ENCODE measurements at places on chromosomes 2 and 18. TPM values are rescaled to one million over a fixed set of nuclear protein-coding genes. Genes with fewer than 3 reads are reported as not detected.

The MROH2A gene
- not detected for total RNA-seq

The VIT gene
- total RNA-seq = 0.50 TPM

The KCNIP3 gene
- 2.7 TPM for total RNA-seq

The IL1A gene
- total RNA-seq = 8.8 TPM

The FBXO36 gene
- total RNA-seq = 1.6 TPM

The CHRNG gene
- total RNA-seq = not detected

The CELF4 gene
- total RNA-seq = not detected

The IL1R2 gene
- not detected for total RNA-seq

The COLEC12 gene
- total RNA-seq = 2.4 TPM

The DOCK10 gene
- total RNA-seq = 6.6 TPM

The SLC19A3 gene
- 1.1 TPM for total RNA-seq

The CABYR gene
- total RNA-seq = 4.1 TPM

The INPP1 gene
- total RNA-seq = 6.6 TPM

The TTN gene
- 0.38 TPM for total RNA-seq

The UNC80 gene
- total RNA-seq = 0.32 TPM

The CFAP65 gene
- not detected for total RNA-seq

The SCN2A gene
- total RNA-seq = 0.27 TPM

The PIEZO2 gene
- 3.7 TPM for total RNA-seq

The FAM124B gene
- total RNA-seq = not detected

The SERPINB12 gene
- not detected for total RNA-seq

The RSAD2 gene
- 0.21 TPM for total RNA-seq

The SERPINB7 gene
- 2.8 TPM for total RNA-seq

The TMEM198 gene
- total RNA-seq = 4.2 TPM

The FLACC1 gene
- total RNA-seq = 1.1 TPM

The ROCK2 gene
- total RNA-seq = 56.9 TPM

The IL1RL1 gene
- total RNA-seq = 2.8 TPM

The TUBA3D gene
- total RNA-seq = not detected

The EDAR gene
- total RNA-seq = not detected

The OTOS gene
- total RNA-seq = not detected

The C2orf72 gene
- 0.40 TPM for total RNA-seq

The QPCT gene
- total RNA-seq = 5.9 TPM

The CNTNAP5 gene
- not detected for total RNA-seq

The RNU2-63P gene
- total RNA-seq = not detected

The STARD6 gene
- 0.29 TPM for total RNA-seq

The RGPD4 gene
- total RNA-seq = not detected

The HAAO gene
- total RNA-seq = not detected

The RASGRP3 gene
- 0.45 TPM for total RNA-seq

The FANCL gene
- total RNA-seq = 43.7 TPM

The CYP27C1 gene
- 1.2 TPM for total RNA-seq

The CFC1 gene
- not detected for total RNA-seq

The TXNDC2 gene
- 0.08 TPM for total RNA-seq

The GCKR gene
- total RNA-seq = not detected

The CMPK2 gene
- total RNA-seq = 4.9 TPM

The LOXL3 gene
- 158 TPM for total RNA-seq

The BIRC6 gene
- 83.6 TPM for total RNA-seq

The CFAP53 gene
- total RNA-seq = 0.16 TPM

The TM4SF20 gene
- total RNA-seq = not detected

The PIAS2 gene
- total RNA-seq = 14.2 TPM

The TMEM247 gene
- not detected for total RNA-seq

The ZC3H6 gene
- 1.4 TPM for total RNA-seq

The ABI2 gene
- total RNA-seq = 44.7 TPM

The DSG1 gene
- not detected for total RNA-seq
